Left ventricle myocardium superior (tissue), 1 donor: ENCODE measurements at places on chromosomes 5 and 9. TPM values are rescaled to one million over a fixed set of nuclear protein-coding genes. Genes with fewer than 3 reads are reported as not detected.

DNA sequence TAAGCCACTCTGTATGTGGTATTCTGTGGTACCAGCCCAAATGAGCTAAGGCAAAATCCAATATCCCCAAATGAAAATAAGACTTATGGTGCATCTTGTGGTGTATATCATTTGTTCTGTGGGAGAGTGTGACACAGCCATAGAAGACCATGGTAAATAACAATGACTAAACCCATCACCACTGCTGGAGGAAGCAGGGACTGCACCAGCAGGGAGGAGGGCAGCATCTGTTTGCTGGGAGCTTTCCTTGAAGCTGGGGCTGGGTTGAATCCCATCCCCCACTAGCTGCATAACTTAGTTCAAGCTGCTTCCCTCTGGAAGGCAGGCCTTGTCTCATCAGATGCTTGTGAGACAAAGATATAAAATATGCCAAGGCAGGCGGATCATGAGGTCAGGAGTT lies 14.2 kb downstream of the GADD45G start:
- no peak for DNase-seq

DNA sequence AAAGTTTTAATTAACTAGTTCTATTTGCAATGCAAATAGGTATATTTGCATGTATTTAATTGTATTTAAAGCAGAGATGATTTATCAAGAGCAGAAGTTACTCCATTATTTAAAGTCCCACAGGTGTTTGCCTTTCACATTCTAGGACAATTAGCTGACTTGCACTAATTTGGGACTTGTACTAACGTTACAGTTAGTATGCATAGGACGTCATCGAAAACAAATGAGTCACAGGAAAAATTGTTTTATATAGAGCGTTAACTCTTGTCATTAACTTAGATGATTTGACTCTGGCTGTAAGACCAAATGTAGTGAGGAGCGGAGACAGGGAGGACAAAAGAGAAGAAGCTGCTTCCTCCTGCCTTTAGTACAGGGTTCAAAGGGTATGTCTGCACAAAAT lies 126.1 kb upstream of the IFNE start:
- DNase-seq = no peak

- DNase-seq = no peak
Observed at GRCh38 chr5:32406650-32407049, 37.9 kb downstream of the ZFR start.

Gene FREM1
- 2.7 TPM for total RNA-seq

Gene STING1
- total RNA-seq = 46.3 TPM

DNA sequence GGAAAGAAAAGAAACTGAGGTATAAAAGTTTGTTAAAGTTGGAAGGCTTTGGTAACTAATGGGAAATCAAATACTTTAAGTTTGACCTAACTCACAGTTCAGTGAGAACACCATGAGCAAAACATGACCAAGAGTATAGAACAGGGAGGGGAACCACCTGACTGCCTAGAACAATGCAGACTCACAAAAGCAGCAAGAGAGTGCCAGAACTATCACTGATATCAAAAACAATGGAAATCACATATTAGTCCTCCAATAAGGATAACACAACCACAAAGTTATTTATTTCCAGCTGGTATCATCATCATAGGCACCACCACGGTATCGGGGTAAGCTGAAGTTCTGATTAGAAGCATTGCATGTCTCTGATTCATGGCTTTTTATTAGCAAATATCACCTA lies 77.5 kb downstream of the TRPM6 start:
- DNase-seq = no peak

Gene NFIB
- total RNA-seq = 110 TPM

DNA sequence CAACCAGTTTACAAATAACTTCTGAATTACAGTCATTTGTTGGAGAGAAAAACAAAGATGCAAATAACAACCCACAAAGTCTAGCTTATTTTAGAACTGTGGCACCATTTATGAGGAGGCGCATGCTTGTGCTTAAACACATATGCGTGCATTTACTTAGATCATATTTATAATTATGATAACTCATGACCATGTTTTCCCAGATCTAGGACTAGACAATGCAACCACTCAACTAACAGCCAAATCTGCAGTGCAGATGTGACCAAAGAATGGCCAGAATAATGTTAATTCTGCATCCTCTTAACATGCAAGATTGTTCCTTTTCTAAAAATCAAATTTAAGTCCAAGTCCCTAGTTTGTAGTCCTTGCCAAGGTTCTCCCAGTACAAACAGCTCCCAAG lies 167.3 kb upstream of the FST start:
- DNase-seq = no peak

- no peak for DNase-seq
Observed at GRCh38 chr9:34986540-34987047, 3.0 kb upstream of the DNAJB5 start.

- no peak for DNase-seq
Observed at GRCh38 chr9:106531491-106531890, 331.5 kb upstream of the ZNF462 start.

GRCh38 chr9:114799441-114799840 lies 6.4 kb downstream of the TNFSF15 start:
- DNase-seq = no peak

DNA sequence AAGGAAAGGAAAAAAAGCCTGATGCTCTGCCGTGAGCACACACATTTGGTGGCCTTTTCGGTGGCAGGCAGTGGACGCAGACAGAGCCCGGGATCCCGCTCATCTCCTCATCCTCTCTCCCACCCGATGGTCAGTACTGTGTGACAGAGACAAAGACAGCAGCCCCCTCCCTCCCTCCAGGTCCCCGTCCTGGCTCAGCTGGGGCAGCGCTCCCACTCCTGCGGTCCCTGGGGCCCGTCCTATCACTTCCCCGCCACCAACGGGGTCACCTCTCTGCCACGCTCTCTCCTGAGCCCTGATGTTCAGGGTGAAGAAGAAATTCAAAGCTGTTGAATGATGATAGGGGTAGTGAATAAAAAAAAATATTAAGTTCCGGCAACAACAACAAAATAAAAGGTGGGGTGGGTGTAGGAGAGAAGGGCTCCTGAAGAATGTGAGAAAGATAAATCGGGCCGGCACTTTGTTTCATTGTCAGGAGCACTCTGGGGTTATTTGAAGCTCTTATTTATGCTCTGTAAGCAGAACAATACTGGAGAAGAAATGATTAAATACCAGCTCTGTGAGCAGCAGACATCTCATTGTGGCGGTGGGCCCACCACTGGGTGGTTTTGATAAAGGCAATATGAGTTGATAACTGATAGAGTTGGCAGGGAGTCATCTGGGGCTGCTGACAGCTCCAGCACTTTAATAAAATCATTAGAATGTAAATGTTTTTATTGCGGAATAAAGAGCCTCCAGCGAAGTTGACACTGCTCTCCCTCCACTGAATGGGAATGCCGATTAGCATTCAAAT lies 417.7 kb downstream of the IRX1 start:
- no peak for DNase-seq

DNA sequence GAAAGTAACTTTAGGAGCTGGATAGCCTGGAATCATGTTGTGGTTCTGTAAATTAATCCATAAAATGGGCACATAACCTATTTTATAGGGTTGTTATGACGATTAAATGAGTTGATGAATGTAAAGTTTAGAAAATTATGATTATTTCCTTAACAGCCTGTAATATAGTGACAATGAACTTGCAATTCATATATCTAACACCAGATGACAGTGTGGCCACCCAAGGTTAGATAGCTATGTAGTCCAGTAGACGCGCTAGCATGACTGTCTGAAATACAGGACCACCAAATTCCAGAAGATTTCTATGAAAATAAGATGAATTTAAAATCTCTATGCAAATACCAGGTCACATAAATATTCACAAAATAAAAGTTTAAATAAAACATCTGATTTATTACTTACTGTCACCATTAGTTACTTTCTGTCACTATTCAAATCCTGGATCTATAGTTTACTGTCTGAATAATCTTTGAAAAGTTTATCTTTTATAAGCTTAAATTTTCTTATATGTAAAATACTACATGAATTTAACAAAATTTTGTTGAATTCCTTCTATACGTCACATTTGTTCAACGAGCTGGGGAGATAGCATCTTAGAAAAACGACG lies 26.1 kb upstream of the MACIR start:
- DNase-seq = no peak

GRCh38 chr5:142074006-142074405 lies 34.6 kb upstream of the NDFIP1 start:
- no peak for DNase-seq

Gene LTC4S
- 7.1 TPM for total RNA-seq

DNA sequence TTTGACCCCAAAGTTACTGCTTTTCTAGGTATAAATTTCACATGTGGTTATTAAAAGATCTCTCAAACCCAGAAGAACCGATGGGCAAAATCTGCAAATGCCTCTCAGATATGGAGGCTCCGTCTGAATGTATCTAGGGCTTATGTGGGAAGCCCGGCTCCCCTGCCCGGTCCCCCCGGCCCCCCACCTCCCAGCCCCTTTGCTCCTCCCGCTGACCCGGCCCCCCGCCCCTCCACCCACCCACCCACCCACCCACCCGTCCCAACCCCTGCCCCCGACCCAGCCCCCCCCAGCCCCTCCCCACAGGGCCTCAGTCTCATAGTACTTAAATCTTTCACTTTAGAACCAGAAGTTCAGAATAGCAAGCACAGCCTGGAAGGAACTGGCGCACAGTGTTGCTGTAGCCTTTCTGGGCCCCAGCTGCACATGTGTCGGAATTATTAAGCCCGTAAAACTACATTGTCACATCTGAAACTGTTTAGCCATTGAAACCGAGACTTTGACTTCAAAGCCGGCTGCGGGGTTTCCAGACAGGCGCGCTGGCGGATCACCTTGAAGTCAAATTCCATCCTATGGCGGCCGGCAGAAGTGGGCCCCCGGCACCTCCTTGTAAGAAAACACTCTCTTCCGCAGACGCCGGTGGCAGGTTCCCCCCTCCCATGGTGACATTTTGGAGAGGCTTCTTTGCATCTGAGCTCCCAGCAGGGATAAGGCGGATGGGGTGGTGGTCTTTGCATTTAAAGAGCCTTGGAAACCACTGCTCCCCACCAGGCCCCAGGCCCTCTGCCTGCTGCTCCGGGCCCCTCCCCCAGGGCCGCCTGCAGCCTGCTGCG lies 12.8 kb downstream of the NKD2 start:
- DNase-seq = peak; percentile 26

- DNase-seq = no peak
Observed at GRCh38 chr9:100071271-100071670, 27.5 kb downstream of the ERP44 start.

DNA sequence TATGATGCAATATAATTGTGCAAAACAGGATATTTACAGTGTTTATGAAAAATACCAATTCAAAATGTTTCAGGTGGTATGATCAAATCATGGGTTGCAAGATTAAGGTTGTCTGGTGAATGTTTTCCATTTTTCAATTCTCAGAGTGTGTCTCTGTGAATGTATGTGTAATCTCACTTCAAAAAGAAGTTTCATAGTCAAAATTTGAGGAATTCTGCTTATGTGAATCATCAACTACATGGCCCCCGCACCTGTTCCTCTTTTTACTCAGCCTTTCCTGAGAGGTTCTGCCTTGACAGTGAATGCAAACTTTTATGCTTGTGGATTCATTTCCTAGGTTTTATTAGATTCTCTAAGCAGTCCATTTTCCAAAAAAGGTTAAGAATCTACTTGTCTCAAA lies 32.1 kb downstream of the KCTD16 start:
- DNase-seq = no peak

- no peak for DNase-seq
Observed at GRCh38 chr5:17000291-17000939, 64.3 kb upstream of the MYO10 start.

Gene CLIC3
- total RNA-seq = 1.7 TPM

- DNase-seq = no peak
Observed at GRCh38 chr5:79886456-79886855, 104.6 kb downstream of the MTX3 start.

GRCh38 chr5:112174959-112175594 lies 244.0 kb downstream of the EPB41L4A start:
- DNase-seq = no peak

DNA sequence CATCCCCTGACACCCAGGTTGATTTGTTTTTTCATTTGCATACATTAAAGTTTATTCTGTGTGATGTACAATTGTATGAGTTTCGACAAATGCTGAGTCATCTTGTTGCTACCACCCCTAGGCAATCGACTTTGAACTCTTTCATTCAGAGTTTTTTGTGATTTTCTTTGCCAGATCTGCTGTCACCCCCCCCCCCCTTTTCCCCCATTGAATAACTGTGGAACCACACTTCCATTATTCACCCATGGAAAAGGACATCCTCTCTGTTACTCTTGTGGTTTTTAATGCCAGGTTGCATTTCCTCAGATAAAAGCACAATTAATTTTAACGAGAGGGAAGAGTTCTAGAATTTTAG lies 13.7 kb upstream of the FAM120AOS start:
- DNase-seq = no peak

Gene CDC20B
- not detected for total RNA-seq

Gene LIFR
- 61.1 TPM for total RNA-seq

Gene GARNL3
- total RNA-seq = 17.3 TPM

DNA sequence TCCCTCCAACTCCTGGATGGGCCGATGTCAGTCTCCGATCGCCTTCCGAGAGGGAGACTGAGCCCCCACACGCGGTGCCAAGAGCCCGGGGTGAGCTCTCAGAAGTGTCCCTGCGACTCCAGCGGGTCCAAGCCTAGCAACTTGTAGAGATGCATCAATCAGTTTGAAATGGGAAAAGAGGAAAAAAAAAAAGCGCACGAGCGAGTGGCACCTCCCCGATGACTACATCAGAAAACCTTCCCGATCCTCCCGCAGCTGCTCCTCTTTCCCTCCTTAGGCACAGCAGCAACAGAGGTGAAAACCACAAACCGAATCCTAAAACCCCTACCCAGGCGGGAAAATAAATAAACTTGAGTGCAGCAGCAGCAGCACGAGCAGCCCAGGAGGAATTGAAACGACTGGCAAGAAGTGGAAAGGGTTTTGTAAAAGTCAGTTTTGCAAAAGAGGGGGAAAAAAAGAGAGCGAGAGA lies 1.0 kb upstream of the EFNA5 start:
- no peak for DNase-seq

DNA sequence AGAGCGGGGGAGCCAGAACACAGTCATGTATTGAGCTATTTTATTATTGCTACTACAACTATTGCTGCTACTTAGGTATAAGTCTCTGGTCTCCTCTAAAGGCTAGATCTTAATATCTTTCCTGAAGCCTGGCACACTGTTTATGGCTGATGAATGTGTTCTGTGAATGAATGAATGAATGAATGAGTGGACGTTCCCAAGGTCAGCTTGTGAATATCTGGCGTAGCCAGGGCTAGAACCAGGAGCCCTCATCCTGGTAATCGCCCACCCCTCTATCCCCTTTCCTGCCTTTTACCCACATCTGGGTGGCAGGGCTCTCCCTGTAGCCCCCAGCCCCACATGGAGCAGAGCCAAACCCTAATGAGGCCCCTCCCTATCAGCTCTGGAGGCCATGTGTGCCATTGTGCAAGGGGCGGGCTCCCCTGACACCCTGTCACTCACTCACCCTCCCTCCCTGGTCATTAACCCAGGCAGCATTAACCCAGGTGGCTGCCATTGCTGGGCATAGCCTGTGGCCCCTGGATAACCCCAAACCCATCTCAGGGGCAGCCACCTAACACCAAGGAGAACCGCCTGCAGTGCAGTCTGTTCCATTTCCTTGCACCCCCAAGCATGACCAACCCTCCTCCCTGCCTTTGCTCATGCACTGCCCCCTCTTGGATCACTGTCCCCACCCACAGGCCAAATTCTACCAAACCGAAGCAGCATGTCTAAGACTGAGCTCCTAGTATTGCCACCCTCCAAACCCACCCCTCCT lies 2.0 kb upstream of the AKNA start:
- DNase-seq = no peak

GRCh38 chr9:135136481-135136880 lies 49.0 kb downstream of the OLFM1 start:
- DNase-seq = no peak
